ENCODE measurements at places on chromosomes 2 and 18. TPM values are rescaled to one million over a fixed set of nuclear protein-coding genes. Genes with fewer than 3 reads are reported as not detected.
A peak's percentile ranks its signal among the peaks of the same experiment; 100 is the strongest.

DNA sequence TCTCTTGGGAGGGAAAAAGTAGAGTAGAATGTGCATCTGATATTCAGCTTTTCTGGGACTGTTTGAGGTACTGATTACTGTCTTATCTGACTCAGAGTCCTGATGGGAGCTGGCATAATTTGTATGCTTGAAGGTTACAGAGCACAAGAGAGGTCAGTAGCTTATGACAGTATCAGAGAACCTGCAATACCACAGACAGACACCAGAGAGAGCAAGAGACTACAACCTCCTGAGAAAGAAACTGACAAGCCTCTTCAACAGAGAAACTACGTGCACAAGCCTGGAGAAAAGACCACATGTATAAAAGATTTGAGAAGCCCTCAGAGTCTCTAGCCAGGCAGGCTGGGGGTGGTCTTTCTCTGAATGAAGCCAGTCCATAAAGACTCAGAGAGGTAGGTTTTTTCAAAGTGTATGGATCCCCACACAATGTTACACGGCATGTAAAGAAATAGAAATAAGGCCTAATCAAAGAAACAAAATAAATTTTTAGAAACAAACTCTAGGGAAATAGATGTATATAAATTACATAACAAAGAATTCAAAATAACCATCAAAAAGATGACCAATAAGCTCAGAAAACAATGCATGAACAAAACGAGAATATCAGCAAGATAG lies 568.3 kb downstream of the LRRTM4 start:
- no peaks in the 10 kb centered on the region for H3K27me3 ChIP-seq
- H3K4me1 ChIP-seq = no peaks in the 10 kb centered on the region
- H3K4me3 ChIP-seq = no peak overlapping the region
- no peaks in the 10 kb centered on the region for H3K36me3 ChIP-seq
- DNase-seq = peak; percentile 4

CERKL gene
- total RNA-seq = not detected

ARID5A gene
- 351 TPM for total RNA-seq

DNA sequence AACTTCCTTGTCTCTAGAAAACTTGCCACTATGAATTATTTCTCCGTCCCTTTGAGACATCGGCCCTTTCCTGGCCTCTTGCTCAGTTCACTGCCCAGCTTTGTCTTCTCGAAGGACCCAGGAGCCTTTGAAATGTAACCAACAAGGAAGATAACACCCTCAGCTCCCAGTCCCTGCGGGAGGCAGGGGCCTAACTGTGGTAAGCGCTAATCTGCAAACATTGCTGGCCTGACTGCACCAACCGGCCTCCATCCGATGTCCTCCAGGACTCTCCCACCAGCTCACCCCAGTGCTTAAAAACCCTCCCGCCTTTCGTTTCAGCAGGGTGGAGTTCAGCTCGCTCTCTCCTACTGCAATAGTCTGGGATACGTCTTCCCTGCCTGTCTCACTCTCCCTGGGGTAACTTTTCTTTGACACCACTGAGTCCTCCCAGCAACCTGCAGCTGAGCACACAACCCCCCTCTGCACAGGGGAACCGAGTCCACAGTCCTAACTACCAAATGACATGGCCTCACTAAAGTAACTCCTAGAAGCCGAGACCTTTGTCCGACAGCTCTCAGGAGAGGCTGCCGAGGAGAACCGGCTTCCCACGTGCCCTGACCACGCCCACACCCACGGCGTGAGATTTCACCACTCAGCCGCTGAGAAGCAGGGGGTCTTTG lies 76.1 kb downstream of the MBP start:
- H3K36me3 ChIP-seq = peaks cover 12% of the 10 kb centered on the region
- peaks cover 62% of the 10 kb centered on the region for H3K4me1 ChIP-seq
- no peak for DNase-seq

DNA sequence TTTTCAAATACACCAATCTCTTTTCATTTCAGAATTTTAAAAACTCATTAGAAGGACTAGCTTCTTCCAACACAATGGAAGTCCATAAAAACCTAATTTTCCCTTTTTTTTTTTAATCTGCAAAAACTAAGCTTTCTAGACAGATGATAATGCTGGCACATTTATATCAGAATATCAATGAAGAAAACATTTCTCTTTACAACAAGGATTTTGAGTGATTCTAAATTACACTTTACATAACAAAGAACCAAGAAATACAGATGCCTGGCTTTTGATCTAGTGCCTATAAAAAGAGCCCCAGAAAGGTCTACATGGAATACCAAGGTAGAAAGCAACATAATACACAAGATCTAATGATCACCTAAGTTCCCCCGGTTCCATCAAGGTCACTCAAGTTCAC lies 108.0 kb downstream of the AFF3 start:
- no peaks in the 10 kb centered on the region for H3K27me3 ChIP-seq
- H3K4me3 ChIP-seq = no peak overlapping the region

- no peaks in the 10 kb centered on the region for H3K27me3 ChIP-seq
- no peaks in the 10 kb centered on the region for H3K4me1 ChIP-seq
- no peaks in the 10 kb centered on the region for H3K36me3 ChIP-seq
- no peak overlapping the region for H3K27ac ChIP-seq
- DNase-seq = no peak
- H3K4me3 ChIP-seq = no peak overlapping the region
These were observed 180.8 kb upstream of the MGAT5 start for GRCh38 chr2:134073023-134073422.

- H3K36me3 ChIP-seq = peaks cover 19% of the 10 kb centered on the region
- DNase-seq = no peak
- H3K4me3 ChIP-seq = peak overlapping the region; percentile 100
- peaks cover 12% of the 10 kb centered on the region for H3K4me1 ChIP-seq
These were observed 487 bp downstream of the STARD6 start for GRCh38 chr18:54357082-54357659.

DNA sequence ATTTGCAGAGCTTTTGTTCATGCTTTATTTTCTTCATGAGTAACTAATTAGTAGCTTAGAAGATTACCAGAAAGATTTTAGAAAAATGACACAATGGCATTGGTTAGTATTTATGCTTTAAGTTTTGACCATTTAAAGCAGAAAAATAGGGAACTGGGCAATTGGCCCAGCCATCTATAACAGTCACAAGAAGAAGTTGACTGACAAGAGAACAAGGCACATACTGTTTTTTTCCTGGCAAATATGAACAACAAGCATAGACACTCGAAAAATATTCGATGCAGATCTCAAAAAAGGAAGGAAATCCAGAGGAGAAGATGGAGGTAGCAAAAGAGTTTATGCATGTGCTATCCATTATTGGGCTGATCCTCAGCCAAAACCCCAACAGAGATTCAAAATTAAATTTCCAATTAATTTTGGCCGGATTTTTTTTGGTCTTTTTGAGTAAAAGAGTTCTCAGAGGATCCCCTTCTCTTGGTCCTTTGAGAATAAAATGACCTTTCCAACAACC lies 200.8 kb upstream of the SLC35G4 start:
- H3K27ac ChIP-seq = no peak overlapping the region
- DNase-seq = no peak
- no peaks in the 10 kb centered on the region for H3K4me1 ChIP-seq

DNA sequence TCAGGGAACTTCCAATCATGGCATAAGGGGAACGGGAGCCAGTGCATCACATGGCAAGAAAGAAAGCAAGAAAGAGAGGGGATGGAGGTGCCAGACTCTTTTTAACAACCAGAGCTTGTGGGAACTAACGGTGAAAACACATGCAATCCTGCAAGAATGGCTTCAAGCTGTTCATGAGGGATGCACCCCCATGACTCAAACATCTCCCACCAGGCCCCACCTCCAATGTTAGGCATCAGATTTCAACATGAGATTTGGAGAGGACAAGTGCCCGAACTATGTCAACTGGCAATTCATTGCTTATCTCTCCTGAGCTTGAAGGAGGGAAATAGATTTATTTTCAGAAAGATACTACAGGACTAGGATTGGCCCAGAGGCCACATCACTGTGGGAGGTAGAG lies 270.0 kb downstream of the SLC4A3 start:
- no peaks in the 10 kb centered on the region for H3K36me3 ChIP-seq
- H3K27ac ChIP-seq = no peak overlapping the region
- peaks cover 6% of the 10 kb centered on the region for H3K27me3 ChIP-seq
- H3K4me1 ChIP-seq = no peaks in the 10 kb centered on the region

- H3K36me3 ChIP-seq = no peaks in the 10 kb centered on the region
- no peak overlapping the region for H3K27ac ChIP-seq
- no peak overlapping the region for H3K4me3 ChIP-seq
- peaks cover 5% of the 10 kb centered on the region for H3K4me1 ChIP-seq
- DNase-seq = no peak
- H3K27me3 ChIP-seq = no peaks in the 10 kb centered on the region
These were observed 75.4 kb downstream of the MARCHF4 start for GRCh38 chr2:216296856-216297255.

GRCh38 chr2:76640905-76641304 lies 881.3 kb downstream of the LRRTM4 start:
- no peaks in the 10 kb centered on the region for H3K27me3 ChIP-seq
- no peak overlapping the region for H3K27ac ChIP-seq
- no peaks in the 10 kb centered on the region for H3K36me3 ChIP-seq
- H3K4me1 ChIP-seq = no peaks in the 10 kb centered on the region
- no peak overlapping the region for H3K4me3 ChIP-seq

GRCh38 chr2:8000870-8001269 lies 681.0 kb upstream of the ID2 start:
- no peaks in the 10 kb centered on the region for H3K27me3 ChIP-seq
- no peak overlapping the region for H3K4me3 ChIP-seq
- no peak overlapping the region for H3K27ac ChIP-seq
- no peak for DNase-seq
- H3K4me1 ChIP-seq = peaks cover 3% of the 10 kb centered on the region

- no peak overlapping the region for H3K4me3 ChIP-seq
- DNase-seq = no peak
- H3K27me3 ChIP-seq = no peaks in the 10 kb centered on the region
- no peak overlapping the region for H3K27ac ChIP-seq
- peaks cover 2% of the 10 kb centered on the region for H3K36me3 ChIP-seq
- no peaks in the 10 kb centered on the region for H3K4me1 ChIP-seq
These were observed 27.5 kb downstream of the COA5 start for GRCh38 chr2:98580656-98581284.

DNA sequence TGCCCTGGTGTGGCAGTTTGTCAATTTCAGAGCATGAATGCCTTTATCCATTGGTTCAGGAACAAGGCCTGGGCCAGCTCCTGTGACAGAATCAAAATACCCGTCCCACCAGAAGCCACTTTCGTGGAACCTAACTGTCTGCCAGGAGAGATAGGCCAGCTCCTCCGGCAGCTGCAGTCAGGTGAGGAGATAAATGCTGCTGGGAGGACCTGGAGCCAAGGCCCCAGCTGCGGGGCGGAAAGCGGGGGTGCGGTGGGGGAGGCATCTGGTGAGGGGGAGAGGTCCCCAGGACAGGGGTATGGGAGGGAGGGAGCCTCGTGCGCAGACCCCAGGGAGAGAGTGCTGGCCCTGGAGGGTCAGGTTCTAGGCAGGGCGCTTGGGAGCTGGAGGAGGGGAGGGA lies 4.4 kb upstream of the ASB1 start:
- H3K36me3 ChIP-seq = no peaks in the 10 kb centered on the region
- no peak overlapping the region for H3K27ac ChIP-seq
- H3K4me3 ChIP-seq = no peak overlapping the region
- no peaks in the 10 kb centered on the region for H3K27me3 ChIP-seq
- H3K4me1 ChIP-seq = peaks cover 3% of the 10 kb centered on the region

DNA sequence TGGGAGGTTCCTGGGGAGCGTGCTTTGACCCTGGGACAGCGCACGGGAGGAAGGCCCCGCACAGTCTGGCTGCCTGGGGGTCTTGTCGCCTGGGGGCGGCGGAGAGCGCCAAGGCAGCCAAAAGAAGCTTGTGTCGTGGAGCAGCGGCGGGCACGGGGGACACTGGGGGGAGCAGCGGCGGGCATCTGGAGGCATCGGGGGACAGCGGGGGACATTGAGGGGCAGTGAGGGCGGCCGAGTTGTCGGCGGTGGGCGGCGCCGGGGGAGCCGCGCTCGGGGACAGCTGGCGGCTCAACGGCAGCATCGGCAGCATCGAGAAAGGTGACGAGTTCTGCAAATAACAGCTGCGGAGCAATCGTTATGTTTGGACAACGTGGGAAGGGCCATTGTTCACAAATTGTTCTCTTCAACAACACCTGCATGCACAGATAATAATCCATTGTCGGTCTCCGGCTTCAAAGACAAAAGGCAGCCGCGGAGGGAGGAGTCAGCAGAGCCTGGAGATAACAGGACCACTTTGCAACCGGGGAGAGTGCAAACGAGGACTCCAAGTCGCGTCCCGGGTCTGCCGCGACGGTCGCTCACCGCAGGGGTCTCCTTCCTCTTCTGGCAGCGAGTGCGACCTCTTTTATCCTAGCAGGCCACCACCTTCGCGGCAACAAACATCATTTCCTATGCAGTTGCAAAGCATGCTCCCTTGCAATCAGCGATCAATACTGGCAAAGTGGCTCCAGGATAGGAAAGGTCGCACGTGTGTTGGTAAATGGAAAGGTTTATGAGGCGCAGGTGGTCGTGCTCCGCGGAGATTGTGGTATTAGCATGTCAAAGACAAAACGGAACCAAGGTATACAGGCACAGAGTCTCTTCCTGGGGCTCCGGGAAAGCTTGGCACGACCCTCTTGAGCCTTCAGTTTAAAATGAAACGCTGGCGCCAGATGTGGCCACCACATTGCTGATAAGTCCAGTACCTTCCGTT lies 132.3 kb upstream of the DLX2 start:
- peak overlapping the region; percentile 83 for H3K4me3 ChIP-seq
- peak; percentile 47 for DNase-seq
- H3K36me3 ChIP-seq = no peaks in the 10 kb centered on the region
- peaks cover 16% of the 10 kb centered on the region for H3K4me1 ChIP-seq

GRCh38 chr2:120400551-120400950 lies 54.6 kb downstream of the INHBB start:
- no peaks in the 10 kb centered on the region for H3K4me1 ChIP-seq
- no peak overlapping the region for H3K27ac ChIP-seq
- no peak overlapping the region for H3K4me3 ChIP-seq
- no peak for DNase-seq

GRCh38 chr2:33372940-33373553 lies 103.4 kb upstream of the RASGRP3 start:
- H3K36me3 ChIP-seq = no peaks in the 10 kb centered on the region
- no peak overlapping the region for H3K4me3 ChIP-seq
- H3K27me3 ChIP-seq = no peaks in the 10 kb centered on the region
- no peaks in the 10 kb centered on the region for H3K4me1 ChIP-seq

- no peak overlapping the region for H3K27ac ChIP-seq
- no peaks in the 10 kb centered on the region for H3K27me3 ChIP-seq
- peaks cover 2% of the 10 kb centered on the region for H3K4me1 ChIP-seq
- H3K4me3 ChIP-seq = no peak overlapping the region
- H3K36me3 ChIP-seq = no peaks in the 10 kb centered on the region
These were observed 9.1 kb upstream of the DAW1 start for GRCh38 chr2:227862227-227862740.

DNA sequence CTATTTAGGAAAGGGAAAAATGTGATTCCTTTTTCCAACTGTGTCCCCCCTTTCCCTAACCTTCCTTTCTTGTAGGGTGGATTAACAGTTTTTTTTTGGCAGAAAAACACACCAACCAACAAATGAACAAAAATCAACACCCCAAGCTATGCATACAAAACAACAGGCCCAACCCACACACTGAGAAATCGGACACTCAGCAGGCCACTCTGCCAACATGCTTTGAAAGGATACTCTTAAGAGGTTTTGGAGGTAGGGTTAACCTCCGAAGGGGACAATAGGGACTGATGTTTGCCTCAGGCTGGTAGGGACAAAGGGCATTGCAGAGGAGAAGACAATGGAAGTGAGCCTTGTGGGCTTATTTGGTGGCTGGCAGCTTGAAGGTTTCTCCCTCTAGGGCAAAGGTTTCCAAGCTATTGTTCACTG lies 33.1 kb upstream of the POLE4 start:
- H3K27ac ChIP-seq = no peak overlapping the region
- H3K4me1 ChIP-seq = no peaks in the 10 kb centered on the region
- DNase-seq = no peak

- peaks cover 3% of the 10 kb centered on the region for H3K4me1 ChIP-seq
- no peak for DNase-seq
- H3K27ac ChIP-seq = no peak overlapping the region
- H3K36me3 ChIP-seq = peaks cover 2% of the 10 kb centered on the region
- H3K4me3 ChIP-seq = no peak overlapping the region
- no peaks in the 10 kb centered on the region for H3K27me3 ChIP-seq
These were observed 251.3 kb downstream of the EIPR1 start for GRCh38 chr2:3126171-3126910.
